Bronchial epithelial cell (primary cell): ENCODE measurements at places on chromosomes 4 and X. TPM values are rescaled to one million over a fixed set of nuclear protein-coding genes. Genes with fewer than 3 reads are reported as not detected.

Gene MAGEC3
- total RNA-seq: not detected in 2 replicates

DNA sequence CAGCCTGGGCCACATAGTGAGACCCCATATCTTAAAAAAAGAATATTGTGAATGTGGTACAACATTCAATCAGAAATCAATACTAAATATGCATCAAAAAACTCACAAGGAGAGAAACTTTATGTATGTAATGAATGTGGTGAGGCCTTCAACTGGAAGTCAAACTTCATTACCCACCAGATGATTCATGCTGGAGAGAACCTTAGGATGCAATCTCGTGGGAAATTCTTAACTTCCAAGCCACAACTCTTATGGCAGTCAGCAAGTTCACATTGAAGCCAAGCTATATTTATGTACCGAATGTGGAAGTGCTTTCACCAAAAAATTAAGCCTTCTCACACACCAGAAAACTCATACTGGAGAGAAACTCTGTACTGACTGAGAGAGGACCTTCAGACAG lies 84.5 kb upstream of the UXT start:
- DNase-seq: peak; percentile 8

Gene DIPK2B
- not detected in 2 replicates for total RNA-seq

GRCh38 chr4:73970945-73971344 lies 10.9 kb downstream of the PF4 start:
- no peak for DNase-seq

Gene GAGE2A
- total RNA-seq: not detected in 2 replicates

- peak; percentile 99 for DNase-seq
Observed at GRCh38 chr4:119209077-119209476, 3.4 kb upstream of the USP53 start.

GRCh38 chr4:94724016-94724790 lies 33.6 kb upstream of the BMPR1B start:
- no peak for DNase-seq

DNA sequence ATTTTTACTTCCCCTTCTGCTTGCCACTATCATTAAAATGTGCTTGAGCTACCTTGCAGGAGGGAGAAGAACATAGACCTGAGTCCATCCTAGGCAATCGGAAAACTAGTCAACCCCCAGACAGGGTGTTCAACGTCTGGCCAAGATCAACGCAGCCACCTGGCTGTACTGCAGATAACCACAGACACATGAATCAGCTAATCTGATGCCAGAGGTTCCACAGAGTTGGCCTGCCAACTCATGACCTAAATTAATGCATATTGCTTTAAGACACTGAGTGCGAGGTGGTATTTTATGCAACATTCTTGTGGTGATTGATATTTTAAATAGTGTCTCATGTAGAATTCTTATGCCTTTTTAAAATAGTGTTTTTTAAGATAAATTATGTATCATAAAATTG lies 1283.8 kb upstream of the PABPC4L start:
- DNase-seq: no peak

Gene KLHL13
- 1.8 TPM in 2 replicates for total RNA-seq

DNA sequence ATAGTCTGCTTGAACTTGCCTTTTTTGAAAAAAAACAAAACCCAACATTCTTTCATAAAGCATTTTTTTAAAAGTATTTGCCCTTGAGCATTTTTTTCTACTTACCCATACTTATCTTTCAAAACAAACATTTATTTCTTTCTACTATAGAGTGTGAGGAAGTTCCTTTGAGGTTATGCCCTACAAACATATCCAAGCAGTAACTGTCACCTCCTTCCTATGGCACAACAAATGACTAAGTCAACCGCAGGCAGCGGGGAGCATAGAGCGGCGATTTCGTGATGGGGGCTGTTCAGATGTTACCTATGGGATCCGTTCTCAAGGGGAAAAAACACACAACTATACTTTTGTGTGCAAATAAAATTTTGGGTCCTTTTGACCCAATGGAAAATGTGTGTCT lies 19.4 kb downstream of the SPRY1 start:
- peak; percentile 60 for DNase-seq

DNA sequence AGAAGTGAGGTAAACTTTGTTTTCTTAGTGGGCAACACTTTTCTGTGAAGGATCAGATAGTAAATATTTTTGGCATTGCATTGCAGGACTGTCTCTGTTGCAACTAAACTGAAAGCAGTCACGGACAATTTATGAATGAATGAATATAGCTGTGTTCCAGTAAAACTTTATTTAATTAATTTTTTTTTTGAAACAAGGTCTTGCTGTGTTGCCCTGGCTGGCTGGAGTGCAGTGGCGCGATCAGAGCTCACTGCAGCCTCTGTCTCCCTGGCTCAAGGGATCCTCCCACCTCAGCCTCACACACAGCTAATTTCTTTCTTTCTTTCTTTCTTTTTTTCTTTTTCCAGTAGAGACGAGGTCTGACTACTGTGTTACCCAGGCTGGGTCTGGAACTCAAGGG lies 15.8 kb downstream of the RBM10 start:
- DNase-seq: no peak

DNA sequence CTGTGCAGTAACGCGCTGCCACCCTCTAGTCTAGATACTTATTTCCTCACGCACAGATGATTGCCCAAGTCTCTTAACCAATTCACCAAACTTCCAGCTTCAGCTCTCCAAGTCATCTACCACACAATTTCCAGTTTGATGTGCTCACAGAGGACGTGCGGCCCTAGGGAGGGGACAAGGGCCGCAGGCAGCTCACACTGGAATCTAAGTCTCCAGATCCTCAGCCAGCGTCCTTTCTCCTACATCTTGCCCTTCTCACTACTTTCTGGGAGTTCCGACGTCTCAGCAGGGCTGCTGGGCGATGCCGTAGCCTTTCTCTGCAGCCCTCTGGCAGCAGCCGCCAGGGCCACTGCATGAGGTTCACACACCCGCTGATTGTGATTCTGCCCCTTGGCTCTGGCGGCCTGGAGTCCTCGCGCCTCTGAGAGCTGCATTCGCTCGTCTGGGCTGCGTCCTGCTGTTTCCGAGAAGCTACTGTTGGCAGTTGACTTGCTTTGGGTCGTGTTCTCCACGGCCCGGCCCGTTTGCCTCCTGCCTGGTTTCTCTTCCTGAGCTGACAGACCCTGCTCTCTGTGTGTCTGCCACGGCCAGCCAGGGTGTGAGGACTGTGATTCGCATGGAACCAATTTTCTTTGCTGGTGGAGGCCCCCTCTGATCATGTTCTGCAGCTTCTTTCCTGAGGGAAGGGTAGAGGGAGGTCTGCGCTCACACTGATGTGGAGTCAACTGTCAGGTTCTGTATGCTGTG lies 14.1 kb upstream of the TMEM131L start:
- DNase-seq: no peak

- peak; percentile 59 for DNase-seq
Observed at GRCh38 chrX:134026565-134027311, 41.3 kb upstream of the GPC3 start.

DNA sequence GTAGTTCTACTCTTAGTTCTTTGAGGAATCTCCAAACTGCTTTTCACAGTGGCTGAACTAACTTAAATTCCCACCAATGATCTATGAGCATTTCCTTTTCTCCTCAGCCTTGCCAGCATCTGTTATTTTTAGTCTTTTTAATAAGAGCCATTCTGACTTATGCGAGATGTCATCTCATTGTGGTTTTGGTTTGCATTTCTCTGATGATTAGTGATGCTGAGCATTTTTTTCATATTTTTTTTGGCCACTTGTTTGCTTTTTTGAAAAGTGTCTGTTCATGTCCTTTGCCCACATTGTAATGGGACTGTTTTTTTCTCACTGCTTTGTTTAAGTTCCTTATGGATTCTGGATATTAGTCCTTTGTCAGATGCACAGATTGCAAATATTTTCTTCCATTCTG lies 21.5 kb upstream of the PHKA1 start:
- no peak for DNase-seq

Gene RGS12
- total RNA-seq: 34.2 and 41.7 TPM in 2 replicates

DNA sequence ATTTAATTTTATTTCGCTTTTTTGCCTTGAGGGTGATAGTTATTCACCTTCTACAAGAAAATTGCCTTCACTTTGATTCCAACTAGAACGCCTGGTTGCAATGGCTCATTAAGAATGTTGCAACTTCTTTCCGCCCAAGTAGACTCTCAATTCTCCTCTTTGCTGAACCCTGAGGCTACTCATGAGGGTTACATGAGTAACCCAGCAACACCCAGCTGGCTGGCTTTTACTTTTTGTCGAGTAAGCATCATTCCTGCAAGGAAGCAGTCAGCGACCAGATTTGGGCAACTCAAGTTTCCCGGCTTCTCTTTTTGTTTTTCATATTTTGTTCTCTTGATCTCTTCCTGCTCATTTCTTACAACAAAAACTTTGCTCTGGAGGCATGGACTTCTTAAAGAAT lies 495.4 kb downstream of the PACRGL start:
- peak; percentile 10 for DNase-seq

- no peak for DNase-seq
Observed at GRCh38 chr4:54333657-54334056, 104.6 kb downstream of the PDGFRA start.

Gene ASB9
- total RNA-seq: not detected in 2 replicates

Gene TLR1
- total RNA-seq: 0.13 and 0.26 TPM in 2 replicates

DNA sequence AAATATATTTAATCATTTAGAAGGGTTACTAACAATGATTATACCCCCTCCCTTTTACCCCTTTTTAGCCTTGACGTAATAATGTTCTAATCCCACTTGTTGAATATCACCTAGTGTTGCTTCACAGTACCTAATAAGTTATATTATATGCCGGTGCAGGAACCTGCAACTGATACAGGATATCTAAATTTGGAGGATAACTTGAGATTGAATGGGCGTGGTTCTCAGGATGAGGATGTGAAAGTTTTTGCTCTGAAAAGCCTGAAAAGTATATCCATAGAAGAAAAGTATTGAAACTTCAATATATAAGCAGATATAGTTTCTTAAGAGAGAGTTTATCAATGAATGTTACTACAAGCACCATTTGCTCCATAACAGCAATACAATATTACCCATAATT lies 59.8 kb downstream of the ZNF711 start:
- DNase-seq: no peak

GRCh38 chr4:79980448-79980847 lies 92.6 kb downstream of the ANTXR2 start:
- DNase-seq: no peak

Gene OPN1MW3
- total RNA-seq: not detected in 2 replicates

DNA sequence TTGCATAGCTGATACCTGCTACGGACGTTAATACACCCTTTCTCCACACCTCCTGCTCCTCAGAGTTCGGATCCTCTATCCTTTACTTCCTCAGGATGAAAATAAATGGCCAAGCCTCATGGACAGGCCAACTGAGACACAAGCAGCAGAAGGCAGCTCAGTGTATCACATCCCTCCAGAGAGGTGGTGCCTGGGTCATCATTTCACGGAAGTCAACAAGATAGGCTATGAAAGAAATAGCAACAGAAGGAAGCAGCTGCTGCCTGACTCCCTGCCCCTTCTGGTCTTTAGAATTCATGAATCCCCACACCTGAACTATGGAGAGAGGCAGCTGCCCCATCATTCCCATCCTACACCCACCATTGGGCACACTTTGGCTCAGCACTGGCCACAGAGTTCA lies 267.1 kb upstream of the ETNPPL start:
- no peak for DNase-seq

Gene NKX6-1
- total RNA-seq: not detected in 2 replicates

Gene SSX2B
- total RNA-seq: not detected in 2 replicates

DNA sequence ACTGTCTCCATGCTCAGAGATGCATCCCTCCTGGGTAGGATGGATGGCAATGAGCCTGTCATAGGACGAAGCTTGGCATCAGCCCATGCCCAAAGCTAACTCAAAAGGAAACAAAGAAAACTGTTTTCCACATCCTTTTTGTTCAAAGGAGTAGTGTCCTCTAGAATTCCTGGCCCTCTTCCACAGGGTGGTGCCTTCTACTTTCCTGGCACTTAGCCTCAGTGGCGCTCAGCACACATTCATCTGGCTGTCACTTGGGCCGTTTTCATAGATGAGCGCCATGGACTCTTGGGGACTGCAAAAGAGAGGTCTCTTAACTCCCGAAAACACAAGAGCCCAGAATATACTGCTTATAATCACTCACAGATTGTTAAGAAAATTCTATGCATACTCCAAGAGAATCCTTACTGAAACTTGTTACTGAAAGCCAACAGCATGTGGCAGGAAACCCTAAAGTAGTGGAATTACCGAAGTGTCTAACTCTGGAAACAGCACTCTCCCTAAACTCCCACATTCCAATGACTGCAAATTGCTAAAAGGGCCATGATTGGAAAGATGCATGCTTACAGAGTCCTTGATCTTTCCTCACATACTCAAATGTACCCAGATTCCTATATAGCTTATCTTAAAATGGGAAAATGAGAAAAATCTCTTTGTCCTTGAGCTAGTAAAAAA lies 110.0 kb downstream of the HS6ST2 start:
- DNase-seq: no peak

Gene USP26
- not detected in 2 replicates for total RNA-seq

Gene C4orf50
- not detected in 2 replicates for total RNA-seq

GRCh38 chr4:168694667-168695066 lies 197.8 kb downstream of the PALLD start:
- peak; percentile 94 for DNase-seq

GRCh38 chr4:149279331-149279730 lies 536.3 kb downstream of the IQCM start:
- peak; percentile 8 for DNase-seq

DNA sequence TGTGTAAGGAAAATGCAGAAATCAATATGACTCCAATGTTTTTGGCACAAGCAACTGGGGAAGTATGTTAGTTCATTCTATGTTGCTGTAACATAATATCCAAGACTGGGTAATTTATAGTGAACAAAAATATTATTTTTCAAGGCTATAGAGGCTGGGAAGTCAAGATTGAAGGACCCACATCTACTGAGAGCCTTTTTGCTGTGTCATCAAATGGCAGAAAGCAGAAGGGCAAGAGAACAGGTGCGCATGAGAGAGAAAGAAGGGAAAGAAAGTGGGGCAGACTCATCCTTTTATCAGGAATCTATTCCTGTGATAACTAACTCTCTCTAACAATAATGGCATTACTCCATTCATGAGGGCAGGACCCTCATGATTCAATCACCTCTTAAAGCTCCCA lies 237.2 kb downstream of the FAT4 start:
- DNase-seq: no peak

Gene ARHGEF38
- total RNA-seq: 0.26 TPM in 1 of 2 replicates, not detected in the other

- no peak for DNase-seq
Observed at GRCh38 chr4:26899991-26900390, 39.4 kb downstream of the STIM2 start.

GRCh38 chr4:138555108-138555507 lies 313.0 kb upstream of the SLC7A11 start:
- DNase-seq: no peak

DNA sequence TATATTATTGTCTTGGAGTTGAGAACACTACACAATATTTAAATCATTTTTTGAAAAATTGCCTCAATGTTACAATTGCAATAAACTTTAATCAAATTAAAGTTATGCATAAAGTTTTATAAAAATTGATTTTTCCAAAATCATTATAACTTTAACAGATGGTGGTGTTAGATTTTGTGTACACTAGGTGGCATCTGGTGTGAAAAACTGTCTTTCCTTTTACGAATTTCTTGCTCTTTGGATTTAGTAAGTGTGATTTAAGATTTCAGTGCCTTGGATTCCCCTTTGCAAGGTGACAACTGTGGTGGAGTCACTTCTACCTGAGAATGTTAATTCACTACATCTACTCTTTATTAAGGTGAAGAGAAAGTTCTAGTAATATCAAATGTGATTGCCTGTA lies 91.6 kb downstream of the AREG start:
- DNase-seq: no peak
